Stimulated activated CD8-positive, alpha-beta memory T cell treated with anti-CD3 and anti-CD28 coated beads, Interleukin-7, amount 100 ng/mL, for 24 hours (primary cell): ENCODE measurements at places on chromosomes 6 and 20.

DNA sequence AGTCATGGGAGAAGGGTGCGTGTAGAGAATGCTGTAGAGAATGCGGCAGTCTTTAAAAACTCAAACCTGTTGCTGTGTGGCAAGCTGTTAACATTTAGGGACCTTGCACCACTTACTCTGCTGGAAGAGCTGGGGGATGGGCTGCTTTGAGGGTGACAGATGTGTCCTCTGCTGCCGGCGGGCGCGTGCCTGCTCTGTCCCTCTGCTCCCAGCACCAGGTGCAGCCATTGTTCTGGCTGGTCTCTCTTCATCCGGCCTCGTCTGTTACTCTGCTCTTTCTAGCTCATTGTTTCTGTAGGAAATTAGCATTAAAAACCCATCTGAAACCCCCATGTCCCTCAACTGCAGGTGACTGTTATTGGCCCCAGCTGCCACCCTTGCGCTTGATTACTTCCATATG is 78.5 kb downstream of the CBFA2T2 start:
- DNase-seq = no peak

DNA sequence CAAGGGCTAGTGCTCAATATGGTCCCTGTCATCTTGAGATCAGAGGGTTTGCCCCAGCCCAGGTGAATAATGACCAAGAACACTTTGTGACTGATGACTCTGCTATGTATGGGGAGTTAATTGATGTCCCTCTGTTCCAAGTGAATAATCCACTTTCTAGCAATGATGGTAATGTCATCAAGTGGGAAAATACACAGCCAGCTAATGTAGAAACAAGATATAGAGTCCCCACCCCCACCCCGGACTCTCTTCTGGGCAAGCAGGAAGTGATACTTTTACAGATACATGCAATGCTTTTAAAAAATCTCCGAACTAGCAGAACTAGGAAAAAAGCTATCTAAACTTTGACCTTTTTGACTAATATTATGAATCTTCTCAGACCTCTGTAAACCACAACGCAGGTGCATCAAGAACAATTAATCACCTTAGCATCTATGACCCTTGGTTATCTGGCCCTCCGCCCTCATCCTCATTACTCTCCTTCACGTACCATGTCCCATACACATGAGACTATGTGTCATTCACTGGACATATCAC is 30.5 kb downstream of the CNR1 start:
- DNase-seq = no peak

- no peak for DNase-seq
These were observed 64.9 kb downstream of the C6orf58 start for GRCh38 chr6:127641905-127642304.

DNA sequence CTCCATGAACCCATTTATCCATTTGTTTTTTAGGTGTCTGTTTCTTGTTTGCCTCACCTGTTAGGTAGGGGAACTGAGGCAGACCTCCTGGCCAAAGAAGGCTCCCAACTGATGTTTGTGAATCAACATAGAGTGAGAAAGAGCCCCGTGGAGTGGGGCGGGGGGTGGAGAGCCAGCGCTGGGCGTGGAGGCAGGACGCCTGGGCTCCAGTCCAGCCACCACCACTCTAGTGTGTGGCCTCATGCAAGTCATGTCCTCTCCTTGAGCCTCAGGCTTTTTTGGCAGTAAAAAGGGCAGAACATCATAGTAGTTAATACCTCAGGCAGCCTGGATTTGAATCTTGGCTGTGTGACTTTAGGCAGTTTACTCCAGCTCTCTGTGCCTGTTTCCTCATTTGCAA is 42.2 kb upstream of the SCRT2 start:
- no peak for DNase-seq

GRCh38 chr6:82766476-82766875 is 299.2 kb downstream of the UBE3D start:
- no peak for DNase-seq

GRCh38 chr6:144690133-144690532 is 405.0 kb downstream of the UTRN start:
- no peak for DNase-seq

GRCh38 chr6:112298021-112298745 is 43.8 kb upstream of the LAMA4 start:
- no peak for DNase-seq

- DNase-seq = no peak
These were observed 261.1 kb upstream of the RGS17 start for GRCh38 chr6:153392156-153392555.

DNA sequence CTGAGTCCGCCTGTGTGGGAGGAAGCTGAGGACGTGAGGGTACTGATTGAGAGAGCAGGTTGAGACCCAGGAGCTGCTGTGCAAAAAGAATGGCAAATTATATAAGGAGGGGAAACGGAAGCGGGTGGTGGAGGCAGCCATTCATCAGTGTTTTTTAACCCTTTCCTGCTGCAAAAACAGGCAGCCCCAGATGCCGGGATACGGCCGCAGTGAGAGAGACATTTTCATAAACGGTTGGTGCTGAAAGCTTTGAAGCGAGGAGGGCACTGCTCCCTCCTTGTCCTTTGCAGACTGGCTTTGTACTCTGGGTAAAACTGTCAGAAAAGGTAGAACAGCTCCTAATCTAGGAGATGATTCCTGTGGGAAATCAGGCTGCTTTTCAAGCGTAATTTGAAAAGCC is 56.4 kb downstream of the TTI1 start:
- DNase-seq = no peak

GRCh38 chr6:35678021-35678654 is 10.6 kb downstream of the FKBP5 start:
- no peak for DNase-seq

GRCh38 chr6:37838219-37838921 is 18.8 kb downstream of the ZFAND3 start:
- DNase-seq = no peak

GRCh38 chr20:15196547-15197255 is 859.3 kb upstream of the FLRT3 start:
- DNase-seq = no peak

DNA sequence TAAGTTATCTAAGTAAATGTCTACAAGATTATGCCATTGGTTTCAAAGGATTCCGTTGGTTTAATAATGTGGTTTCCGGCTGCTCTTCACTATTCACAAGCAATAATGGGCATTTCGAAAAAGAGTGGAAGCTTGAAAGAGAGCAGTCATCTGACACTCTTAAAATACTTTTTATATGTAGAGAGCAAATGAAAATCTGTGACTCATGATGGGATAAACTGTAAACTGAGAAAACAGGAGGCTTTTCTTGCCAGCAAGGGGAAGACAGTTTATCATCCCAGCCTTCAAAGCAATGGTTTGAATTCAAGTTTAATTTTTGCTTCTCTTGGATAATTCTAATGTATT is 145.7 kb downstream of the KHDC1L start:
- DNase-seq = no peak

- no peak for DNase-seq
These were observed 45.9 kb downstream of the UBE3D start for GRCh38 chr6:83019741-83020140.

- no peak for DNase-seq
These were observed 18.7 kb downstream of the MANEA start for GRCh38 chr6:95596021-95596420.

GRCh38 chr6:89500611-89501010 is 67.7 kb downstream of the ANKRD6 start:
- DNase-seq = no peak

GRCh38 chr20:52536841-52537400 is 345.3 kb upstream of the ZFP64 start:
- DNase-seq = no peak

DNA sequence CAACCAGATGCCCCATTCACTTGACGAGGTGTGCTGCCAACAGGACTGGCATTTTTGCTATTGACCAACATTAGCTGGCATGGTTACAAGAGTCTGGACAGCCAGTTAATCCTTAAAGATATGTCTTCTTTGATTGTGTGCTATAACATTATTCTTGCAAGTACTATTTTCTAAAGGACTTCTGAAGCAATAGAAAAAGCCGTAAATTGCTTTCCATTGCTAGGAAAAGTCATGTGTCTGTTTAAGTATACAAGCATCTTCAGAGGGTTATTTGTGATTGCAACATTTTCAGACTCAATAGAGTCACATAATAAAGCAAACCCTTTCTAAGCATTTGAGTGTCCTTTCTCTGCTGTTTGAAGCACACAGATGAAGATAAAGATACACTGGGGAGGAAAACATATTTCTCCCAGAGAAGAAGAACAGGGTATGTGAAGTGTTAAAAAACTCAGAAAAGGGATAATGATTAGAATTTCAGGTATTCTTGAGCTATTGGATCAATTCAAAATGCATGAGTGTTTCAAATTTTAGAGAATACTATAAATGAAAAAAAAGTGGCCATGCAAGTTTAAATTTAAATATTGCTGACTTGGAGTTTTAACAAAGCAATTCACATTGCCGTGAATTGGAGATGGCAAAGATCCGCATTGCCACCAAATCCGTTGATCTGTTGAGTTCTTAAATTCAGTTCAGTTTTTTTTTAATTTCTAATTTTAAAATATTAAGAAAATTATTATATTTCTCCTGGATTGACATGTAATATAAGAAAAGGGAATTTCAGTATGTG is 191.7 kb upstream of the MAP3K7 start:
- DNase-seq = no peak

DNA sequence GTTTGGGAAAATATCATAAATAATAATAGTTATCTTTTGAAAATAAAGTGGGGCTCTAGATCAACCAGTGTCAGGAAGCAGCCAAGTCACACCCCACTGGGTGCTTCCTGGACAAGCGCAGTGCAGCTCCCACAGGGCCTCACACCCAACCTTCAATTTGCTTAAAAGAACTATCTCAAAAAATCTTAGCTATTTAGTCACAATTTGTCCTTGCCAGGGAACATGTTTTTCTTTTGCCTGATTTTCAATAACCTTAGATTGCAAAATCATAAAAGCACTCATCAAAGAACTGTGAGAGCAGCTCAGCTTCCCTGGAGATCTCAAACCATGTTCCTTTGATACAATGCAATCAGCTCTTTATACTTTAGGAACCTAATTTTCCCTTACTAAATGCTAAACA is 1.6 kb upstream of the NCOA7 start:
- DNase-seq = no peak

DNA sequence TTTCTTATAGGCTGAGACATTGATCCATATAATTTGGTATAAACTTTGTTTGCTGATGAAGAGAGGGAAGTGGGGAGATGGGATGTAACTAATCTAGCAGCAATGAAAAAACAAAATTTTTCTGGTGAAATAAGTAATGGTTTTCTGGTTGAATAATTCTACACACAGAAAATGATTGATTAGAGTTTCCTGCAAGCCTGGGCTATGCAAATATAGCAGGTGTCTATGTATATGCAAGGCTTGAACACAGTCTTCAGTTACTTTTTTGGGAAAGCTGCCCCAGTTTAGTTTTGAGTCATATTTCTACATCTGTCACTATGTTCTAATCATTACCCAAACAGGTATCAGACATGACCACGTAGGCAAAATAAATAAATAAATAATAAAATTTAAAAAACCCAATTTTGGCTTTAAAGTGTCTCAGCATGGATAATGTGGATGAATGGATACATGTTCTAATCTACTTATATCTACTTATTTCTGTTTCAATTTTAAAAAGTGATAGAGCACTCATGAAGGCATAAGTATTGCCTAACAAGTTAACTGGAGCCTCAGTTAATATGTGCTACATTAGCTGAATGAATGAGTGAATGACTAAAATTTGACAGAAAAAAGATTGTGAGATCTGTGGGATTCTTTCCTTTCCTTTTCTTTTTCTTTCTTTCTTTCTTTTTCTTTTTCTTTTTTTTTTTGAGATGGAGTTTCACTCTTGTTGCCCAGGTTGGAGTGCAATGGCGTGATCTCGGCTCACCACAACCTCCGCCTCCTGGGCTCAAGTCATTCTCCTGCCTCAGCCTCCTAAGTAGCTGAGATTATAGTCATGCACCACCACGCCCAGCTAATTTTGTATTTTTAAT is 37.2 kb upstream of the TFB1M start:
- no peak for DNase-seq

DNA sequence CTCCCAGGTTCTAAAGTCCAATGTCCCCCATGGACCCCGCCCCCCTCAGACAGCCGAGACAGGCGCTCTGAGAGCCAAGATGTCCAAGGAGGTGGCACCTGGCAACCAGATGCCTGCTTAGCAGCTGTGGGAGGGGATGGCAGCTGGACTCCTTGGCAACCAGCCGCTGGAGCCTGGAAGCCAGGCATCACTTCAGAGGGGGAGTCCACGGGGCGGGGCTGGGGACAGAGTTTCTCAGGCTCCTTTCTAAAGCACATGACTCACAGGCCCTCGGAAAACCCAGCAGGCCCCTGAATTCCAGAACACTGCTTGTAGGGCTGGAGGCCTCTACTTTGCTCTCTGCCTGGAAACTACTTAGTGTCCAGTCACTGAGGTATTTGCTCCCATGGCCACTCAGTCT is 51.5 kb downstream of the PREX1 start:
- DNase-seq = no peak

DNA sequence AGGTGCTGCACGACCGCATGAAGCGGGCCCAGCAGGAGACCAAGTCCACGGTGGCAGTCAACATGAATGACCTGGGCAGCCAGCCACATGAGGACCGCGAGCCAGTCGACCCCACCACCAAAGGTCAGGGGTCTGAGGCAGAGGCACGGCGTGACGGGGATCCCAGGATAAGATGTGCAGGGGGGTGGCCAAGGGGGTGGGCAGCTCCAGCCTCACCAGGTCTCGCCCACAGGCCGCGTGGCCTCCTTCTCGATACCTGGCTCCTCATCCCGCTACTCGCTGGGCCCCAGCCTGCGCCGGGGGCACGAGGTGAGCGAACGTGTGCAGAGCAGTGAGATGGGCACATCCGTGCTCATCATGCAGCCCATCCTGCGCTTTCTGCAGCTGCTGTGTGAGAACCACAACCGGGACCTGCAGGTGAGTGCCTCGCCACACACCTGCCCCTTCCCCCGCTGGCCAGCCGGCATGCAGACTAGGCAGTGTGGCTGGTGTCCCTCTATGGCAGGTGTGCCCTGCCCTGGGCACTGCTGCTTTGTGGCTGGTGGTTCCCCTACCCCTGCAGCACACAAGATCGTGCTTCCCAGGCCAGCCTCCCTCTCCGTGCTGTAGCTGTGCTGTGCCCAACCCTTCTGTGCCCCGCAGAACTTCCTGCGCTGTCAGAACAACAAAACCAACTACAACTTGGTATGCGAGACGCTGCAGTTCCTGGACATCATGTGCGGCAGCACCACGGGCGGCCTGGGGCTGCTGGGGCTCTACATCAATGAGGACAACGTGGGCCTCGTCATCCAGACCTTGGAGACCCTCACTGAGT is 25.9 kb downstream of the UQCC2 start:
- no peak for DNase-seq

DNA sequence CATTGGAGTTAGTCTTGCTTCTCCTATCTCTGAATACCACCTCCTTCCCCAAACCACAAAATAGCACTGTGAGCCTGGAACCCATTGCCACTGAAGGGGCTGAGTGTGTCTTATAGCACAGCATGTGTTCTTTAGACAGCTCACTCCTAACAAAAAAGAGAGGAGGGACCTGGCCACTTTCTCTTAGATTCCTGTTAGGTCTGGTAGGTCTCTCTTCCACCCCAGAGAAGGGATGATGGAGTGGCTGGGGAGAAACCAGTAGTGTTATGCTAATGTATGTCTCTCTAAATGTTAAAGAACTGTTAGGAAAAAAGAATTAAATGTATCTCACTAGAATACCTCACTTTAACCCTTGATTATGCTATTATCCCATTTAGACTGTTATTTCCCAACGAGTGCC is 340.3 kb downstream of the EPHA7 start:
- no peak for DNase-seq

GRCh38 chr6:98593676-98594075 is 240.7 kb upstream of the POU3F2 start:
- no peak for DNase-seq
